Activated naive CD8-positive, alpha-beta T cell treated with anti-CD3 and anti-CD28 coated beads, Interleukin-2, amount 50 U/mL, for 24 hours (primary cell): ENCODE measurements at places on chromosomes 5 and 9.

GRCh38 chr9:93648836-93649235 lies 72.5 kb downstream of the PHF2 start:
- no peak overlapping the region for H3K27ac ChIP-seq
- no peak overlapping the region for H3K4me3 ChIP-seq
- H3K4me1 ChIP-seq: no peaks in the 10 kb centered on the region
- H3K36me3 ChIP-seq: peaks cover 5% of the 10 kb centered on the region

GRCh38 chr9:33318781-33319180 lies 28.5 kb downstream of the NFX1 start:
- no peak overlapping the region for H3K27ac ChIP-seq
- H3K4me3 ChIP-seq: no peak overlapping the region
- DNase-seq: no peak
- H3K27me3 ChIP-seq: no peaks in the 10 kb centered on the region
- peaks cover 61% of the 10 kb centered on the region for H3K36me3 ChIP-seq

GRCh38 chr5:77400645-77401044 lies 91.5 kb downstream of the WDR41 start:
- H3K27ac ChIP-seq: no peak overlapping the region
- DNase-seq: no peak
- no peak overlapping the region for H3K4me3 ChIP-seq
- peaks cover 7% of the 10 kb centered on the region for H3K4me1 ChIP-seq

DNA sequence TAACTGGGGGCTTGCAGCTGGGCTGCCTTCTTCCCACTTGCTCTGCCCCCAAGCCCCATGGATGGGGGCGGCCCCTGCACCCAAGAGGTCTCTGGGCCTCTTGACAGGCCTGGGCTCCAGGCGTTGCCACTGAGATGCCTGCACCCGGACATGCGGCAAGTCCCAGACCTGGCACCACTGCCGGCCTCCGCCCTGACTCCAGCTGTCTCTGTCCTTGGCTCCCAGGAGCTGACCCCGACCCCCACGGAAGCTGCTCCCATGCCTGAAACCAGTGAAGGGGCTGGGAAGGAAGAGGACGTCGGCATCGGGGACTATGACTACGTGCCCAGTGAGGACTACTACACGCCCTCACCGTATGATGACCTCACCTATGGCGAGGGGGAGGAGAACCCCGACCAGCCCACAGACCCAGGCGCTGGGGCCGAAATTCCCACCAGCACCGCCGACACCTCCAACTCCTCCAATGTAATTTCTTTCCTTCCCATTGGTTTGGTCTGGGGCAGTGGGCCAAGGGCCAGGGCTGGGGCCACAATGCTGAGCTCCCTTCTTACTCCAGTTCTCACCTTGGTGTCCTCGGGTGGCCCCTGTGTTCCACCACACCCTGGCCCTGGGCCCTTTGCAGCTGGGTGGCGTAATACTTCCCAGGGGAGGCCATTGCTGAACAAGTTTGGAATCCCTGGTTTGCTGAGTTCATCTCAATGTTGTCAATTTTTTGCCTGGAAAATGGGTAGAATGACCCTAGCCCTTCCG lies 88.6 kb downstream of the COL5A1 start:
- H3K27ac ChIP-seq: no peak overlapping the region
- peaks cover 4% of the 10 kb centered on the region for H3K27me3 ChIP-seq
- DNase-seq: no peak
- H3K4me3 ChIP-seq: no peak overlapping the region
- no peaks in the 10 kb centered on the region for H3K36me3 ChIP-seq

DNA sequence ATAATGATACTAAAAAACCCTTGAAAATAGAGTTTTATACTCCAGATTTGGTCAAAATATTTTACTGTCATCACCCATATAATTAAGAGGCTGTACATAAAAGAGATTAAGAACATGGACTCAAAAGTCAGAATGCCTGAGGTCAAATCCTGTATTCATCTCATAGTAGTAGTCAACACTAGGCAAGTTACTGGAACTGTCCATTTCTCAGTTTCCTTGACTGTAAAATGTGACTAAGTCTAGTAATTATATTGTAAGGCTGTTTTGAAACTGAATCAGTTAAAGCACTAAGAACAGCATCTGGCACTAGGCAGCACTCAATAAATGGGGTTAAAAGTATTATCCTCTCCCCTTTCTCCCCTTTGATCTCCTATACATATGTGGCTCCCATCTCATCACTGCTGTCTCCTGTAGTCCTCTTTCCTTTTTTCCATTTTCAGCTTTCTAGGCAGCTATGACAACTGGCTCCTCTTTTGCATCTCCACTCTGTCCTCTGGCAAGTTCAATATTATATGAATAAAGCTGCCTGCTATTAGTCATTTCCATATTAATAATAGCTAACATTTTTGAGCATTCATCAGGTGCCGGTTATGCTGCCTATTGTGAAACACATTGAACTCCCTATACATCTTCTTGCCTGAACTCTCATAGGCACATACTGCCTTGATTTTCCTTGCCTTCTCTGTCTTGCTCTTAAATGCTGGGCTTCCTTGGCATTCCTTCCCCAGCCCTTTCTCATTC lies 185.8 kb upstream of the NREP start:
- no peaks in the 10 kb centered on the region for H3K27me3 ChIP-seq
- DNase-seq: no peak
- no peak overlapping the region for H3K27ac ChIP-seq
- H3K36me3 ChIP-seq: no peaks in the 10 kb centered on the region
- no peak overlapping the region for H3K4me3 ChIP-seq
- no peaks in the 10 kb centered on the region for H3K4me1 ChIP-seq

DNA sequence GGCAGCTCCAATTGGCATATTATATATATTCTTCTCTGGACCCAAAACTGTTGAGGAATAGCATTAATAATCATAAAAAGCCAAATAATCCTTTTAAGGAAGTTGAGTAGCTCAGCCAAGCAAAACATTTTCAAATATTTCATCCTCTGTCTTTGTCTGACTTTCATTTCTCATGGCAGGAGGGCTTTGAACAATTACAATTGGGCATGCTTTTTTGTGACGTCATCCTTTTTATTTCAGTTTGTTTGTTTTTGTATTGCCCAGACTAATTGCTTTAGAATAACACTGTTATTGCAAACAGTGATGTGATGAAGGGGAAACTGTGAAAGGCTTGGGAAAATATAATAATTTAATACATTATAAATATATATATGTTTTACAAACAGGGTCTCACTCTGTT lies 65.2 kb upstream of the MAP1B start:
- H3K4me1 ChIP-seq: no peaks in the 10 kb centered on the region
- H3K36me3 ChIP-seq: no peaks in the 10 kb centered on the region
- no peak for DNase-seq
- H3K27ac ChIP-seq: no peak overlapping the region

GRCh38 chr9:2087500-2088313 lies 72.6 kb downstream of the SMARCA2 start:
- H3K27me3 ChIP-seq: no peaks in the 10 kb centered on the region
- H3K27ac ChIP-seq: peak overlapping the region; percentile 53
- peaks cover 66% of the 10 kb centered on the region for H3K36me3 ChIP-seq

GRCh38 chr9:38269775-38270174 lies 122.7 kb upstream of the ALDH1B1 start:
- H3K27ac ChIP-seq: no peak overlapping the region
- no peak overlapping the region for H3K4me3 ChIP-seq
- no peaks in the 10 kb centered on the region for H3K4me1 ChIP-seq
- H3K36me3 ChIP-seq: no peaks in the 10 kb centered on the region
- DNase-seq: no peak
- peaks cover 7% of the 10 kb centered on the region for H3K27me3 ChIP-seq

- peaks cover 1% of the 10 kb centered on the region for H3K27me3 ChIP-seq
- no peak overlapping the region for H3K27ac ChIP-seq
- no peak for DNase-seq
- H3K4me3 ChIP-seq: no peak overlapping the region
- H3K36me3 ChIP-seq: no peaks in the 10 kb centered on the region
These were observed 22.8 kb upstream of the ELL2 start for GRCh38 chr5:95984287-95984938.

GRCh38 chr5:9013147-9013546 lies 532.7 kb downstream of the SEMA5A start:
- DNase-seq: no peak
- no peak overlapping the region for H3K4me3 ChIP-seq
- H3K27ac ChIP-seq: no peak overlapping the region
- no peaks in the 10 kb centered on the region for H3K27me3 ChIP-seq
- no peaks in the 10 kb centered on the region for H3K36me3 ChIP-seq

GRCh38 chr5:108521841-108522506 lies 140.1 kb upstream of the FBXL17 start:
- no peak overlapping the region for H3K27ac ChIP-seq
- H3K4me1 ChIP-seq: no peaks in the 10 kb centered on the region
- H3K27me3 ChIP-seq: peaks cover 8% of the 10 kb centered on the region
- no peak for DNase-seq
- H3K4me3 ChIP-seq: no peak overlapping the region
- H3K36me3 ChIP-seq: peaks cover 4% of the 10 kb centered on the region

- H3K36me3 ChIP-seq: no peaks in the 10 kb centered on the region
- no peak for DNase-seq
- no peak overlapping the region for H3K27ac ChIP-seq
- H3K4me3 ChIP-seq: no peak overlapping the region
- H3K27me3 ChIP-seq: no peaks in the 10 kb centered on the region
- no peaks in the 10 kb centered on the region for H3K4me1 ChIP-seq
These were observed 1072.4 kb upstream of the CDH9 start for GRCh38 chr5:28110781-28111180.

DNA sequence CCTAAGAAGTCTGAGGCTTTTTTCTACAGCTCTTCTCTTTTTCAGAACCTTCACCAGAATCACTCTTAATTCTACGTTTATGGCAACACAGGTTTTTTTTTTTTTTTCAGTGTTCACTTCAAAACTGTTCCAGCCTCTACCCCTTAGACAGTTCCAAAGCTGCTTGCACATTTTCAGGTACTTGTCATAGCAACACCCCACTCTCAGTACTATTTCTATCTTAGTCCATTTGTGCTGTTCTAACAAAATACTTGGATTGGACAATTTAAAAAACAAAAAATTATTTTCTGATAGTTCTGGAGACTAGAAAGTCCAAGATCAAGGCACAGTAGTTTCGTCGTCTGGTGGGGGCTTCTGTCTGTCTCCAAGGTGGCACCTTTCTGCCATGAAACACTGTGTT lies 340.9 kb upstream of the RPS23 start:
- H3K27me3 ChIP-seq: no peaks in the 10 kb centered on the region
- no peak for DNase-seq
- H3K4me3 ChIP-seq: no peak overlapping the region
- H3K27ac ChIP-seq: no peak overlapping the region
- H3K36me3 ChIP-seq: no peaks in the 10 kb centered on the region

GRCh38 chr9:81237565-81238231 lies 451.6 kb downstream of the TLE1 start:
- DNase-seq: no peak
- H3K27me3 ChIP-seq: no peaks in the 10 kb centered on the region
- H3K4me3 ChIP-seq: no peak overlapping the region
- H3K27ac ChIP-seq: no peak overlapping the region

GRCh38 chr9:91711755-91712601 lies 238.1 kb downstream of the ROR2 start:
- DNase-seq: peak; percentile 76
- H3K36me3 ChIP-seq: peaks cover 4% of the 10 kb centered on the region
- H3K4me3 ChIP-seq: no peak overlapping the region

- H3K4me1 ChIP-seq: no peaks in the 10 kb centered on the region
- no peak overlapping the region for H3K27ac ChIP-seq
- H3K27me3 ChIP-seq: peaks cover 7% of the 10 kb centered on the region
- no peak for DNase-seq
- H3K36me3 ChIP-seq: peaks cover 1% of the 10 kb centered on the region
These were observed 80.8 kb downstream of the PCDH1 start for GRCh38 chr5:141797425-141797824.

- no peak overlapping the region for H3K27ac ChIP-seq
- H3K36me3 ChIP-seq: no peaks in the 10 kb centered on the region
- H3K4me3 ChIP-seq: no peak overlapping the region
- H3K4me1 ChIP-seq: no peaks in the 10 kb centered on the region
- H3K27me3 ChIP-seq: peaks cover 13% of the 10 kb centered on the region
- no peak for DNase-seq
These were observed 190.4 kb downstream of the ENC1 start for GRCh38 chr5:74450095-74450494.

GRCh38 chr9:34986540-34987047 lies 3.0 kb upstream of the DNAJB5 start:
- peak overlapping the region; percentile 27 for H3K27ac ChIP-seq
- H3K36me3 ChIP-seq: peaks cover 5% of the 10 kb centered on the region
- DNase-seq: peak; percentile 47
- H3K27me3 ChIP-seq: peaks cover 1% of the 10 kb centered on the region

DNA sequence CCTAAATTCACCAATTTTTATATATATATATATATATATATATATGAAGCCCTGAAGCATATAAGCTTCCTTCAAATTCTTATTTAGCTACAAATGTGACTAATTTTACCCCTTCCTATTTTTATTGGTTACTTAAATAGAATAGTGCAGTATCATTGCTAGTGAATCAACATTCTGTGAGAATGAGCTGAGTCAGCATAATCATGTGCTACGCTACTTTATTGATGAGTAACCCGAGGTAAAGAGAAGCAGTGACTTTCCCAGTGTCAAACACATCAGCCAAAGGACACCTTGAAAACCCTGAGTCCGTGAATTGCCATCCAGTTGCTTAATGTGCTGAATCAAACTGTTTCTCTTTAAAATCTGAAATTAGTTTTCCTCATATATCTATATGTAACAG lies 546.2 kb downstream of the DMRTA1 start:
- no peak overlapping the region for H3K27ac ChIP-seq
- no peaks in the 10 kb centered on the region for H3K36me3 ChIP-seq
- no peak overlapping the region for H3K4me3 ChIP-seq
- H3K27me3 ChIP-seq: no peaks in the 10 kb centered on the region

DNA sequence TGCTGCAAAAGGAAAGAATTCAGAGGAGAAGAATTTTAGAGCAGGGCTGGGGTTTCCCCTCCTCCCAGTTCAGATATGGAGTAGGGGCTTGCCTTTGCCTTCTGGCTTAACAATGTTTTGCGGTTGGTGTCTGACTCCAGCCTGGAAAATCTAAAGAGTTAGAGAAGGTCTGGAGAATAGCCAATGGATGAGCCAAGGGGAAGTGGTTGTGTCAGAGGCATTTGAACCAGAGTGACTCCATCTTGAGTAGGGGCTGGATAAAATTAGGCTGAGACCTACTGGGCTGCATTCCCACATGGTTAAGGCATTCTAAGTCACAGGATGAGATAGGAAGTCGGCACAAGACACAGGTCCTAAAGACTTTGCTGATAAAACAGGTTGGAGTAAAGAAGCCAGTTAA lies 133.7 kb downstream of the DIRAS2 start:
- no peaks in the 10 kb centered on the region for H3K27me3 ChIP-seq
- H3K27ac ChIP-seq: no peak overlapping the region
- no peak for DNase-seq
- no peak overlapping the region for H3K4me3 ChIP-seq

DNA sequence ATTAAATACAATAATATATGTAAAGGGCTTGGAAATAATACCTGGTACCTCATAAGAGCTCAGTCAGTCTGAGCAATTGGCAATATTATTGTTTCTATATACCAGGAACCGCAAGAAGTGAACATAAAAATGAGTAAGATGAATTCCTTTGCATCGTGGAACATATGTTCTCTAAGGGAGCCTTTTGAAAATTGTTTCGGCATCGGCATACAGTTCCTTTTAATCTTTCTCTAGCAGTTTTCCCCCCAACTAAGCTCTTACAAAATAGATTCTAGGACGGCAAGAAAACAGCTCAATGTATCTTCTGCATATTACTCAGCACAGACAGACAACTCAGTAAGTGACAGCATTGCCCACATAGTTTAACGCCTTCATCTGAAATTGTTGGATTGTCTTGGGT lies 426.6 kb upstream of the WWC1 start:
- H3K36me3 ChIP-seq: no peaks in the 10 kb centered on the region
- H3K4me3 ChIP-seq: no peak overlapping the region
- no peaks in the 10 kb centered on the region for H3K4me1 ChIP-seq
- no peak for DNase-seq
- H3K27me3 ChIP-seq: no peaks in the 10 kb centered on the region
- H3K27ac ChIP-seq: no peak overlapping the region
